ENCODE measurements at places on chromosomes 2 and 18.

GRCh38 chr18:8571399-8571798, 37.8 kb upstream of the RAB12 start:
- H3K36me3 ChIP-seq: no peaks in the 10 kb centered on the region
- no peak overlapping the region for H3K27ac ChIP-seq
- no peaks in the 10 kb centered on the region for H3K4me1 ChIP-seq

GRCh38 chr2:105052773-105053172, 14.9 kb downstream of the MRPS9 start:
- H3K36me3 ChIP-seq: peaks cover 74% of the 10 kb centered on the region
- no peak overlapping the region for H3K27ac ChIP-seq
- peaks cover 21% of the 10 kb centered on the region for H3K4me1 ChIP-seq
- no peak for DNase-seq

DNA sequence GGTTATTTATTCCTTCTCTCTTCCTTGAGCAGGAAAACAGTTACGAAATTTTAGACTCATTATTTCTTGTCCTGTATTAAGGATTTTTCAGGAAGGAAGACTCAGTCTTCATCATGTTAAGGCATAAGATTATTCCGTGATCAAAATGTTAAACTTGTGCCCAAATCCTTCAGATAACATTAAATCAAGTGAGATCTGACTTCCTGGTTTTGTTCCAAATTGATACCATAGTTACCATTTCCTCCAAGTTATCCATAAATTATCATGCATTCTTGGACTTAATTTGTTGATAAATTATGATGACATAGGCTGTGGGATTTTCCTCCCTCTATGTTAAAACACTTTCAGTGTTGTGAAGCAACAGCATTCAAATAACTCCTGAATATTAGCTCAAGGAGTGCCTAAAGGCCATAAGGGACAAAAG, 31.9 kb downstream of the EFEMP1 start:
- no peak overlapping the region for H3K4me3 ChIP-seq
- H3K4me1 ChIP-seq: no peaks in the 10 kb centered on the region
- no peak overlapping the region for H3K27ac ChIP-seq
- no peaks in the 10 kb centered on the region for H3K27me3 ChIP-seq
- no peak for DNase-seq

GRCh38 chr2:179939259-179939658, 67.8 kb downstream of the CWC22 start:
- no peaks in the 10 kb centered on the region for H3K4me1 ChIP-seq
- no peak for DNase-seq
- H3K4me3 ChIP-seq: no peak overlapping the region
- H3K27ac ChIP-seq: no peak overlapping the region
- H3K27me3 ChIP-seq: no peaks in the 10 kb centered on the region
- H3K36me3 ChIP-seq: peaks cover 32% of the 10 kb centered on the region

DNA sequence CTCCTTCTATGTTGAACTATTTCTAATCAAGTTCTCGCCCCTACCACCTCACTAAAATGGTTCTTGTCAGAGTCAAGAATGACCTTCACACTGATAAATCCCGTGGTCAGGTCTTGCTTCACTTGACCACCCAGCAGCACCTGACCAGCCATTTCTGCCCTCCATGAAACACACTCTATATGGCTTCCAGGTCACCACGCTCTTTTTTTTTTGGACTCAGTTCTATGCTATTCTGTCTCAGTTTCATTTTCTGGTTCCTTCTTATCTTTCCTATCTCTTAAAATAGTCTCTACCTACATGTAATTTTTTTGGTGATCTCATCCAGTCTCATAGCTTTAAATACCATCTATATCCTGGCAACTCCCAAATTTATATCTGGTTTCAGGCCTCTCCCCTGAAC, 11.4 kb downstream of the EIF2AK3 start:
- H3K4me1 ChIP-seq: peaks cover 30% of the 10 kb centered on the region
- peaks cover 23% of the 10 kb centered on the region for H3K36me3 ChIP-seq
- no peak for DNase-seq
- H3K27ac ChIP-seq: no peak overlapping the region
- H3K27me3 ChIP-seq: no peaks in the 10 kb centered on the region

DNA sequence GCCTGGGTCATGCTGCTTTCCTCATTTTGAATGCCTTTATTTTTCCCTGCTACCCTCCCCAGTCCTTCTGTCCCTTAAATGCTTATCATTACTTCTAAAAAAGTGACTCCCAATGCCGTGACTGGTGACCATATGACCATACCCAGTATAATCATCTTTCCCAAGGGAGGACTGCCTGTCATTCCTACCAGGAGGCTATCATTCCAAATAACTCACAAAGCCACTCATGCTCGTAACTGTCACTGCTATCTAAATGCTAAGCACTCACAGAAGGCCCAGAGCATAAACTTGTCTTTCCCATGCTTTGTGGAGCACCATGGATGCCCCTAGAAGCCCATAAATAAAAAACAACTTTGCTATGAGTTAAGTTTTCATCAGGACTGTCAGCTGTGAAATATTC, 38.7 kb upstream of the CREB1 start:
- no peak for DNase-seq
- no peak overlapping the region for H3K27ac ChIP-seq

DNA sequence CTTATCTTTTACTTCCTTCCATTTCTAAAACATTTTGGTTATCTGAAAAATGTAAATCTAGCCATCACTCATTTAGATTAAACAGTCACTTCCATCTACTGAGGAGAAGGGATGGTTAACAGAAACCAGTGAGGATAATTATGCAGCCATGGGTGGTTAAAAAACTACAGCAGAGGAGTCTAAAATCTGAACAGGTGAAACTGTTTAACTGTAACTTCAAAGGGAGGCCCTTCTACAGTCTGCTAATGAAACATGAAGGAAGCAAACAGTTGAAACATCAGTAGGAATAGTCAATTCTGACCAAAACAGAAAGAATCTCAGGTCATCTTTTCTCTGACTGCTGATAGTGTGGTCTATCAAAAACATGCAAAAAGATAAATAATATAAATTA, 71.0 kb downstream of the DTNB start:
- H3K27ac ChIP-seq: peak overlapping the region; percentile 27
- peaks cover 21% of the 10 kb centered on the region for H3K4me1 ChIP-seq
- H3K36me3 ChIP-seq: peaks cover 10% of the 10 kb centered on the region
- no peak for DNase-seq
- no peak overlapping the region for H3K4me3 ChIP-seq

- H3K27ac ChIP-seq: no peak overlapping the region
- H3K27me3 ChIP-seq: peaks cover 17% of the 10 kb centered on the region
- H3K4me1 ChIP-seq: no peaks in the 10 kb centered on the region
- H3K36me3 ChIP-seq: no peaks in the 10 kb centered on the region
- no peak for DNase-seq
- no peak overlapping the region for H3K4me3 ChIP-seq
Observed at GRCh38 chr18:34772887-34773286, 62.8 kb downstream of the DTNA start.

GRCh38 chr2:218691234-218691633, 19.3 kb downstream of the STK36 start:
- peaks cover 2% of the 10 kb centered on the region for H3K4me1 ChIP-seq
- H3K4me3 ChIP-seq: no peak overlapping the region
- no peak for DNase-seq
- peaks cover 36% of the 10 kb centered on the region for H3K36me3 ChIP-seq
- no peak overlapping the region for H3K27ac ChIP-seq

DNA sequence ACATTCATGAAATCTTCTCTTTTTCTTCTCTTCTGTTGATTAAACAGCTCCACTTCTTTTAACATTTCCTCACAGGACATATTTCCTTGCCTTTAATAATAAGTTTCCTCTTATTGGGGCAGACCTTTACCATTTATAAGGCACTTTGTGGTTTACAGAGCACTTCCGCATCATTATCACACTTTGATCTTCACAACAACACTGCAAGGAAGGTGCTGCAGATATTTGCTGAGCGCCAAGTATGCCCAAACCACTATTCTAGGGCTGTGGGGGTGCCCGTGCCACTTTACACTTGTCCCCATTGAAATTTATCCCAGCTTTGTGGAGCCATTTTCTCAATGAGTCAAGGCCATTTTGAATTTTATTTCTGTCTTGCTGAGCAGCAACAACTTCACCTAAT, 246.6 kb downstream of the SS18 start:
- H3K36me3 ChIP-seq: no peaks in the 10 kb centered on the region
- peaks cover 3% of the 10 kb centered on the region for H3K4me1 ChIP-seq
- H3K27ac ChIP-seq: no peak overlapping the region
- no peak overlapping the region for H3K4me3 ChIP-seq
- peaks cover 7% of the 10 kb centered on the region for H3K27me3 ChIP-seq

DNA sequence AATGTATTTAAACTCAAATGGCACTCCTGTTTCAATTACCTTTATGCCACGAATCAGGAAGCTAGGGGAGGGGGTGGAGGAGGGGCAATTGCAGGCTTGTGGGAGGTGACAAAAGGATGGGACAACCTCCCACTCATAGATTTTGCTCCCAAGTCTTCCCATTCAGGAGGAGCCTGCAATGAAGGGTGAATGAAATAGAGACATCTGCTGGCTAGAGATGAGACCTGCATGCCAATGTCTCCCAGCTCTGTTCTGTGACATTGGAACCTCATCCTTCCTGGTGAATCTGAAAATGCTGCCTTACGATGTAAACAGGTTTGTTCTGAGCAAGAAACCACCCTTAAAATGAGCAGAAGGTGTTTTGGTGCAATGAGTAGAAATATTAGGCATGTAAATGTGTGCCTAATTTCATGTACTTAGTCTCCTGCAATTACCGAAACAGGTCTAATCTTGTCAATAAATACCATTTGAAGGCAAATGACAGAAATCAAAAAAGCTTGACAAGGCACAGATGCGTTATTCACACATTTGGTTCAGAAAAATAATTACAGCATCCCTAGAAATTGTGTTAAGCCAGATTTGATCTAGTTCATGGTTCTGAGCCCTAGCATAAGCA, 2.7 kb upstream of the PID1 start:
- no peak overlapping the region for H3K4me3 ChIP-seq
- DNase-seq: no peak
- no peaks in the 10 kb centered on the region for H3K4me1 ChIP-seq
- H3K27me3 ChIP-seq: peaks cover 38% of the 10 kb centered on the region

DNA sequence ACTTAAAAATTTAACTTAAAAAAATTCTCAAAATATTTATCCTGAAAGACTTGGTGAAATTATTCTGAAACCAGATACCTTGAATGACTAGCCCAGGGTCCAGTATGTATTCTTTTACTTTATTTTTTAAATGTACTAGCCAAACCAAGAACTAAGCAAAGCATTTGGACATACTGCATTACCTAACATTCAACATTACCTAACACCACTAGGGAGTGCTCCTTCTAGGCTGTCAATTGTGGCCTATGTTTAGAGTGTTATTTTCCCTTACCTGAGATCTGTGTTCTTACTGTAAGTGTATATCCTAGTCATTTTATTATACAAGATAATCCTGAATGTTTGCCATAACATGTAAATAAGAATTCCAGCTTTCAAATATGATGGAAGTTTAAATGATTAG, 496.6 kb downstream of the PTPRM start:
- H3K4me1 ChIP-seq: no peaks in the 10 kb centered on the region
- H3K4me3 ChIP-seq: no peak overlapping the region
- no peaks in the 10 kb centered on the region for H3K27me3 ChIP-seq
- H3K36me3 ChIP-seq: no peaks in the 10 kb centered on the region

DNA sequence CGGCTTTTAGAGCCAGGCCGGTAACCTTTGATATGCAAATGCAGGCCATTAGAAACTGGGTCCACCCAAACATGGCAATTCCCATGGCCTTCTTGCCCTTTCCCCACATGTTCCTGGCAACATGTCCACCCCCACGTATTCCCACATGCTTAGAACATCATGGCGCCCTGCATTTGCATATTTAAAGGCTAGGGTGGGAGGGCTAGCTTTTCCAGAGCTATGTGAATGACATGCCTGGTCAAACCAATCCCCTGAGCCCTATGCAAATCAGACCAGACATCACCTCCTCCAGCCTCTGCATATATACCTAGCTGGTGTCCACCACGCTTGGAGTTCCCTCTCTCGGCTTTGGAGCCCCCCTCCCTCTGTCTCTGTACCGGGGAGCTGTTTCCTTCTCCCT, 481.9 kb downstream of the CDH2 start:
- H3K4me1 ChIP-seq: no peaks in the 10 kb centered on the region
- no peak overlapping the region for H3K4me3 ChIP-seq
- no peaks in the 10 kb centered on the region for H3K36me3 ChIP-seq
- DNase-seq: no peak

GRCh38 chr2:134623796-134624195, 95.0 kb downstream of the TMEM163 start:
- no peaks in the 10 kb centered on the region for H3K27me3 ChIP-seq
- no peaks in the 10 kb centered on the region for H3K36me3 ChIP-seq
- H3K27ac ChIP-seq: no peak overlapping the region

Data from activated T-cell treated with anti-CD3 and anti-CD28 coated beads, Interleukin-2, amount 50 U/mL, for 24 hours (primary cell).